Foreskin fibroblast (primary cell): ENCODE measurements at places on chromosomes 3 and 15.

GRCh38 chr3:192802957-192803899, 75.9 kb upstream of the FGF12 start:
- peak; percentile 66 for DNase-seq

DNA sequence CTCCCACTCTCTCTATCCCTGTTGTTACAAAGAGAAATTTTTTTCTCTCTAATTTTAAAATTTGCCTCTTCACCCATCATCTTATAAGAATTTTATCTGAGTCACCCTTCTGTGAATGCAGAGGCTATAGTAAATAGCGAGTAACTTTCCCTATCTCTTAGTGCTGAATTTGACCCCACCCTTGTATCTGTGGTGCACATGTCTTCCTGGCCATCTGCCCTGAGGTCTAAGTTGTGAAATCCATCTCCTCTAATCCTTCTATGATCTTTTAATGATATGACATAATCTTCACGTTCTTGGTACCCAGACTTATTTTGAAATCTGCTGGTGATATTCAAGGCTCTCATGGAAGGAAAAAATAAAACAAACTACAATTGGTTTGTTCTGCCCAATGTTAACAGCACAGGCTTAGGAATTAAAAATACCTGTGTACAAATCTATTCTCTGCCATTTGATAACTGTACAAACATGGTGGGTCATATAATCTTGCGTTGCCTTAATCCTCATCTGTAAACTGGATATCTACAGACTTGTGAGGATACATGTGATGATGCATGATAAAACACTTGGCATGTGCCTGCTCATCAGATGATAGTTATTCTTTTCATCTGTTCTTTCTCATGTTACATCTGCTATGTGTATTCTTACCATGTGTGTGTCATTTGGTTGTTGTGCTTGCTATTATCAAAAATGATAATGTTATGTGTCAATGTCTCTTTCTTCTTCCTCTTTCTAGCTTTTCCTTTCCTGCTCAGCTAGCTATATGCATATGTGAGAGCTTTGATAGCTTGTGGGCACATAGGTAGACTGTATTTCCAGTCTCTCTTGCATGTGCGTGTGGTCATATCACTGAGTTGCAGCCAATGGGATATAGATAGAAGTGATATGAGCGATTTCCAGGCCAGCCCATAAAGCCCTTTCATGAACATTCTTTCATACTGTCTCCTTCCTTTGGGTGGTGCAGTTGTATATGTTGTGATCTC, 13.7 kb upstream of the CCR3 start:
- DNase-seq, result peak; percentile 73

DNA sequence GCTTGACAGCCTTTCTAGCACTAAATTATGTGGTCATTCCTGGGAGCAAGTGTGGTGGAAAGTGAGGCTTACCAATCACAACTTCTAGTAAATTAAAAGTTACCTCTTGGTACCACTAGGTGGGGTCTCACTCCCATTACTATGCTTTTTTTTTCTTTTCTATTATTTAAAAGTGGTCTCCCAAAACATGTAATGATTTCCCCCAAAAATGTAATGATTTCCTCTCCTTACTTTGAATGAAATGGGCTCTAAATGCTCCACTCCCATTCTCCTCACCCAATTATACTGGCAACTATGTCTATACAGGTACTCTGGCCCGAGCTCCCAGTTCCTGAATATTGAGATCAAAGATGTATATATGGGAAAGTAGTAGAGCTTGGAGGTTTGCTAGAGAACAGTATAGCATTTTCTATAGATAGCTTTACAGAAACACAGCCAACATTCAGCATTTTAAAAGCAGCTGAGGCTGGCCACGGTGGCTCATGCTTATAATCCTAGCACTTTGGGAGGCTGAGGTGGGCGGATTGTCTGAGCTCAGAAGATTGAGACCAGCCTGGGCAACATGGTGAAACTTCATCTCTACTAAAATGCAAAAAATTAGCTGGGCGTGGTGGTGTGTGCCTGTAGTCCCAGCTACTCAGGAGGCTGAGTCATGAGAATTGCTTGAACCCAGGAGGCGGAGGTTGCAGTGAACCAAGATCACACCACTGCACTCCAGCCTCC, 70.9 kb downstream of the DCUN1D1 start:
- DNase-seq, result peak; percentile 31

- DNase-seq, result no peak
Measured at GRCh38 chr3:42745776-42746454, 27.1 kb downstream of the CCDC13 start.

DNA sequence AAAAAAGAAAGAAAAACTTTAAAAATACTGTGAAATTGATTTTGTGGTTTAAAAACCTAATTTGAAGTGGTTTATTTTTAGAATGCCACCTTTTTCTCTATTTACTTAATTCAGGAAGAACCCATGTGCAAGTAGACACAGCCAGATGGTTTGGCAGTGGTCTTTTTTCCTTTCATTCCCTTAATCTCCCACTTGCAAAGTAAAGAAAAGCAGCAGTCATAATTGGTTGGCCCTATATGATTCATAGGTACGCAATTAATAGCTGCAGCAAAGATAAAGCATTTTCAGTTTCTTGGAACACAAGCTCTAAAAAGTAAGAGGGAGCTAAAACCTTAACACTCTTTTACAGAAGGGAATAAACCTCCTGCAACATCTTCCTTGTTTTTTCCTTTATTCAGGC, 115.3 kb downstream of the MECOM start:
- DNase-seq, result no peak

GRCh38 chr15:30675126-30675525, 49.2 kb downstream of the ARHGAP11B start:
- no peak for DNase-seq

GRCh38 chr3:59442046-59442445, 392.2 kb upstream of the CFAP20DC start:
- DNase-seq, result no peak

GRCh38 chr3:2826036-2826435, 284.1 kb downstream of the IL5RA start:
- no peak for DNase-seq

GRCh38 chr3:177196008-177196455, 1.2 kb downstream of the TBL1XR1 start:
- peak; percentile 31 for DNase-seq

- DNase-seq, result no peak
Measured at GRCh38 chr3:56918111-56918568, 116.4 kb upstream of the ARHGEF3 start.

DNA sequence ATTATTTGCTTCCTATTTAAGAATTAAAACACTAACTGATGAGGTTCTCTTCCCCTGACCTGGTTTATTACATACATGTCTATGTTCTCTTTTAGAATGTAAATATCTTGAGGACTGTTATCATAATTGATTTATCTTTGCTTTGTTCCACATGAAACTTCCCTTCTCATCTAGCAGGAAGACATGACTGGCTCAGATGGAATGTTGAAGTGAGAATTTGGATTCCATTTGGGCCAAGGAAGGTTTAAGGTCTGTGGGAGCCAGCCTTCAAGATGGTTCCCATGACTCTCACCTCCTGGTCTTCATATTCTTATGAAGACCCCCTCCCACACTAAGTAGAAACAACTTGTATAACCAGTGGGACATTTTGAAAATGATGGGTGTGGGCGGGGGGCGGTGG, 222.2 kb upstream of the GADL1 start:
- peak; percentile 38 for DNase-seq
